ENCODE measurements at places on chromosomes 3 and 15. TPM values are rescaled to one million over a fixed set of nuclear protein-coding genes. Genes with fewer than 3 reads are reported as not detected.

- no peak overlapping the region for H3K27ac ChIP-seq
- H3K36me3 ChIP-seq = no peaks in the 10 kb centered on the region
- no peak for DNase-seq
- H3K27me3 ChIP-seq = no peaks in the 10 kb centered on the region
- H3K4me1 ChIP-seq = peaks cover 35% of the 10 kb centered on the region
Observed at GRCh38 chr3:130907966-130908365, 14.1 kb downstream of the ATP2C1 start.

DNA sequence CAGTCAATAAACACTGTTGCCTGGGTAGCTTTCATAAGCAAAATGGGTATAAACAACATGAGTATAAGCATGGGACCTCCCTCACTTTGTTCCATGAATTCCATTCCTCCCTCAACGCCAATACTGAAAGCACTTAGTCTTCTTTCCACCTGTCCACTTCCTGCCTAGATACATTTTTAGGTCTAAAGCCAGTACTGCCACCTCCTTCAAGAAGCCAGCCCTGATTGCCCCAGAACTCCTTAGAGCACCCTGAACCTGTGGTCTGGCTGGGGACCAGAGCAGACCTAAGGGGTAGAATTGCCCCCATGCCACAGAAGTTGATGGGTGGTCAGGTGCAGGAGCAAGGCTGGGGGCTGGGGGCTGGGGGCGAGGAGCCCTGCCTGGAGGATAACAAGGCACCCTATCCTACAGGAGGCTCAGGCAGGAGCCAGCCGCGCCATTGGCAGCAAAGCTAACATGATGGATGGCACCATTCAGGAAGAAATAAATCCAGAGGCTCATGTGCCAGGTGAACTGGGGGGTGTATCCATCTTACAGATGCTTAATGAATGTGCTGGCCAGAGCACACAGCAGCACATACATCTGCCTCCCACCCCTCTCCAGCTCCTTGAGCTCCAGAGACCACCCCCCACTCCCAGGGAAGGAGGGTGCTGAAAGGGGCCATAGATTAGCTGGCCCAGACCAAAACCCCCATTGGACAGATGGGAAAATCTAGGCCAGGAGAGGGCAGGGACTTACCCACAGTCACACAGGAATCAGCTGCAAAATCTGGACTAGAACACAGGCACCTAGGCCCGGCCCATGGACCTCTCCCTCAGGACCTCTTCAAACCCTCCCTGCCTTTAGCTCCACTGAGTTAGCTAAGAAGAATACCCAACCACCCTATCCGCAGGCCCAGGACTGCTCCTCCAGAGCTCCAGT, 113.8 kb upstream of the LINGO1 start:
- no peak for DNase-seq
- H3K36me3 ChIP-seq = no peaks in the 10 kb centered on the region
- H3K4me1 ChIP-seq = no peaks in the 10 kb centered on the region
- H3K27me3 ChIP-seq = peaks cover 11% of the 10 kb centered on the region
- no peak overlapping the region for H3K4me3 ChIP-seq

- DNase-seq = no peak
- H3K4me3 ChIP-seq = no peak overlapping the region
- H3K36me3 ChIP-seq = peaks cover 15% of the 10 kb centered on the region
- H3K27me3 ChIP-seq = no peaks in the 10 kb centered on the region
- peaks cover 3% of the 10 kb centered on the region for H3K4me1 ChIP-seq
Observed at GRCh38 chr3:139353920-139354556, 10.2 kb downstream of the MRPS22 start.

DNA sequence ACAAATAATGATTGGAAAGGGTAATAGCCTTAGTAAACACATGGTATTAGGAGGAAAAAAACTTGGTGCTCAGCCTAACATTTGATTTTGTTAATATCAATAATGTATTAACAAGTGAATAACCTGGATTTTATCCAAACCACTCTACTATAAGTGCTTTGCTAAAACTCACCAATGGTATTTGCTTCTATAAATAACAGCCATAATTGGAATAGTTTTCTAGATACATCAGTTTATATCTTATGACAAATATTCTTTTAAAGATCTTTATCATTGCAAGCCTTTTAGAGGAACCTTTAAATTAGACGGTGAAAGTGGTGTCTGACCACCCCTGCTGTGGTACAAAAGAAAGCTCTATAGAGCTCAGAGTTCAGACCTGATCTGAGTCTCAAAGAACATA, 123.9 kb downstream of the SHOX2 start:
- H3K27me3 ChIP-seq = no peaks in the 10 kb centered on the region
- no peaks in the 10 kb centered on the region for H3K36me3 ChIP-seq
- H3K4me3 ChIP-seq = no peak overlapping the region
- no peak for DNase-seq

GRCh38 chr3:139694542-139694941, 16.8 kb upstream of the NMNAT3 start:
- H3K27ac ChIP-seq = no peak overlapping the region
- no peaks in the 10 kb centered on the region for H3K4me1 ChIP-seq
- no peaks in the 10 kb centered on the region for H3K27me3 ChIP-seq
- DNase-seq = no peak

DNA sequence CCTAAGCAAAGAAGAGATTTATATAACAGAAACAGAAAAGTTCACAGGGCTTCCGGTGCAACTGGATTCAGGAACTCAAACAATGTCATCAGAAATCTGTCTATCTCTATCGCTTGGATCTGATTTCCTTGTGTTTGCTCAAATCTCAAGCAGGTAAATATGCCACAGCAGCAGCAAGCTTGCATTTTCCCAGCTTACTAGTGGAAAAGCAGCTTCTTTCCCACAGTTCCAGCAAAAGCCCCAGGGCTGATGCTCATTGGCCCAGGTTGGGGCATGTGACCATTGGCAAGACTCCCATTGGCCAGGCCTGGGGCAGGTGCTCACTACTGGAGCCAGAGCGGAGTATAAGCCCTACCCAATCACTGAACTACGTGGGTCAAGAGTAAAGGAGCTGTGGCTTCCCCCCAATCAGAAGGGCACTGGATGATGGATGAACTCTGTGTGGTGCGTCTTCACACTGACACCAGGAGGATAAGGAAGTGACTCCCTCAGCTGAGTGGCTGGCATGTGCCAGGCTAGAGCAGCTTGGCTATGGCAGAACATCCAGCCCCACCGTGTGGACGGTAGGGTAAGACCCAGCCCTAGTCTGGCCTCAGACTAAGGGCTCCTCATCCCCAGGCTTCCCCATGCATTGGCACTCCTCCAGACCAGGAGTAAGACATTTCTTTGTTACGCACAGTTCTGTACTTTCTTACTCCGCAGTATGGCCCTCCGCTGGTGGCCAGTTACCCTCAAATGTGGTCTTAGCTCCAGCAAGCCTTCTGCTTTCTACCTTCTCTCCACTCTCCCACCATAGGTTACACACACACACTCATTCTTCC, 13.1 kb upstream of the VIPR1 start:
- peak overlapping the region; percentile 54 for H3K27ac ChIP-seq
- H3K4me1 ChIP-seq = peaks cover 64% of the 10 kb centered on the region
- no peaks in the 10 kb centered on the region for H3K27me3 ChIP-seq
- peak overlapping the region; percentile 74 for H3K4me3 ChIP-seq
- DNase-seq = no peak

DNA sequence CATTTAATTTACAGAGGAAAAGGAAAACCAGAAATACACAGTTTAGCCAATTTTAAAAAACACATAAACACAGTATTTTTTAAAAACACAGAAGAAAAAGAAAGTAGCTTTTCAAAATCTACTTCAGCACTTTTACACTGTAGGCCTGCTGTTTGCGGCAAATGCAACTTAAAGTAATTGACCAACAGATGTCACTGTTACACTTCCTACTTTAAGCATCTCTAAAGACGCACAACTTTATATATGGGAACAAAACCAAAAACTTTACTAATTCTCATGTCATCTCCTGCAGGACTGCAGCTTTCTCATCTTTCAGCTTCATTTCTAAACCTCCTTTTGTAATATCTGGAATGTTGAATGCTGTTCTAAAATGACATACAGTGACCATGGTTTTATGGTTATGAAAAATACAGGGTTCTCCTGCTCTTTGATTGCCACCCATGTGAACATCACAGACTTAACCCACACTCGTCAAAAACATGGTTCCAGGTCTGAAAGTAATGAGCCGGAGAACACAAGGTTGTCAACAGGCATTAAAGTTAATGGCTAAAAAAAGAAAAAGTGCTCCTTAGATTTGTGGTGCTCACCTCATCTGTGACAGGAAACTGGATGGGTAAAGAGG, 107.9 kb downstream of the FMN1 start:
- DNase-seq = no peak
- H3K36me3 ChIP-seq = no peaks in the 10 kb centered on the region
- H3K27me3 ChIP-seq = peaks cover 7% of the 10 kb centered on the region
- H3K4me3 ChIP-seq = no peak overlapping the region

GRCh38 chr15:96121086-96121920, 209.2 kb upstream of the NR2F2 start:
- H3K36me3 ChIP-seq = no peaks in the 10 kb centered on the region
- H3K27me3 ChIP-seq = no peaks in the 10 kb centered on the region
- no peak overlapping the region for H3K27ac ChIP-seq
- DNase-seq = no peak
- H3K4me3 ChIP-seq = no peak overlapping the region

DNA sequence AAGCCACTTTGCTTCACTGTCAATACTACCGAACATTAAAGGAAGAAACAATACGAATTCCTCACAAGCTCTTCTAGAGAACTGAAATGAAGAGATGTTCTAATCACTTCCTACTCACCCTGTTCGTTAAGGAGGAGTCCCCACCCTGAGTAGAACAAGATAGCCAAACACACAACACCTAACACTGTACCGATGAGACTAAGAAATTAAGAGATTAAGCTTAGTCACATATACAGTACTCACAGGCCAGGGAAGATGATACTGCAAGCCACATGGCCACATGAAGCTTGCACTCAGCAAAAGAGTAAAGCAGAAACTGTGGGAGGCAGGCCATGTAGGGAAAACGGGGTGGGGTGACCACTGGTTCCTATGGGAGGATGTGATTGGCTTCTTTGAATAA, 48.0 kb downstream of the CGGBP1 start:
- H3K4me1 ChIP-seq = peaks cover 7% of the 10 kb centered on the region
- no peaks in the 10 kb centered on the region for H3K36me3 ChIP-seq
- H3K4me3 ChIP-seq = no peak overlapping the region
- no peak for DNase-seq
- H3K27me3 ChIP-seq = no peaks in the 10 kb centered on the region
- no peak overlapping the region for H3K27ac ChIP-seq

DNA sequence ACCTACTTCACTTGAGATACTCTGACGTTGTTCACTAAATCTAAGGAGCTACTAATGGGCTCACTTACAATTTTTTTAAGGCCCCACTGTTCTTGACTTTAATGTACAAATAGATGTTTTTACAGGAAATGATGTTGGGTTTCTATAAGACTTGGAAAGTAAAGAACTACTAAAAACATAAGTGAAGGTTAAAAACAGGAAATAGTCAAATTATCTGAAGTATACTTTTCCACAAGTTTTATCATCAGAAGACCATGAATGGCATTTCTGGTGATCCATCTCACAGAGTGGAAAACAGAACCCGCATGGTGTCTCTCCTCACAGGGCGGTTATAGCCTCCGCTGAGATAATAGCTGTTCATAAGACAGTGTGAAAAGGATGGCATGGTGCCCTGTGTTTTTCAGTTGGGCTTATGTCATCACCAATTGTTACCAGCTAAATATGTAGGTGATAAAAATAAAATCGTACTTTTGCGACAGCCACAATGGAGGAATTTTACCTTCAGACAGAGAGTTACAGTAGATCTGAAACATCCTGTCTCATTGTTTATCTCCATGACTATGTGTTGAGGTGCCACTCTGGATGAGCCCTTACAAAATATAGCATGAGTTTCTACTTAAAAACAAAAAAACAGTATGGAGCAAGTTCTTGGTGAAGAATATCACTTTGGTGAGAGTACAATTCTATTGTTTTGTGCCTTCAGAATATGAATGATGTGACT, 462.4 kb downstream of the RAP2B start:
- H3K4me3 ChIP-seq = no peak overlapping the region
- H3K27me3 ChIP-seq = no peaks in the 10 kb centered on the region
- H3K36me3 ChIP-seq = no peaks in the 10 kb centered on the region

DNA sequence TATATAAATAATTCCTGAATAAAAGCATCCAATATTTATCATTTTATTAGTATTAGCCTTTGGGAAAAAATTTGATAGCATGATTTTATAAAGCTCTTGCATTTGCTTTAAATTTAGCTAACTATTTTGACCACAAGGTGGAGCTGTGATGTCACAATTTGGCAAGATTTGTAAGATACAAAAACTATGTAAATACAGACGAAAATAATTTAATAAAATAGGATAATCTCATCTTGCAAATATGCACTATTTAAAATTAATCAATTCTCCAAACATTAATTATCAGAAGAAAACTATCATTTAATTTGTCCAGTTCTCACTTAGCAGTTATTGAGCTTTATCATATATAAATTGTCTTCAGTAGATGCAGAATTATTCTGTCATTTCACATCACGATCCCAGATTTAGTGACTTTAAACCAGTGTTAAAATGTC, 95.4 kb downstream of the PLOD2 start:
- no peaks in the 10 kb centered on the region for H3K27me3 ChIP-seq
- H3K27ac ChIP-seq = no peak overlapping the region
- no peak for DNase-seq
- no peaks in the 10 kb centered on the region for H3K36me3 ChIP-seq
- H3K4me3 ChIP-seq = no peak overlapping the region

DNA sequence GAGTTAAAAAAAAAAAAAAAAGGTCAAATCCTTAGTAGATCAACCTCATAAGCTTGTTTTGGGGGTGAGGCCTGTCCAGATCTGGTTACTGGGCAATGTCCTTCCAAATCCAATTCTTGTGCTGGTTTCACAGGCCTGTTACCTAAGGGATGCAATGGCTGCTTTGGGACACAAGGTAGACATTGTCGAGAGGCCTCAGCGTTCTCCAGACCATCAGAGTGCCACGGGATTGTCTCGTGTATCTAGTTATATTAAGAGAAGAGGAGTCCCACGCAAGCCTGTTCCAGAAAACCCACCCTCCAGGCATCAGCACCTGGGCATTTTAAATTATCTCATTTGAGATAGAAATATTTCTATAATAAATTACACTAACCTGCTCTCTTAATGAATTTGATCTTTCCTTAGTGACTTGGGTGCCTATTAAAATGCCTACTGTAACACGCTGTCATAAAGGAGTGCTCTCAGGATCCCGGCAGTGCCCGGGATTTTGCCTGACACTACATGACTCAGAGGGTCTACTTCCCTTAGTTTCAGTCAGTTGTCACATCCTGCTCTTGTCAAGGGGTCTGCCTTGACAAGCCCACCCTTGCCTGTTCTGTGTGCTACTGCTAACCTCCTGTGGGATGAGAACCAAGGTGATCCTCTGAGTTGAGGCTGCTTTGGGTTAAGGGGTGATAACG, 116.0 kb downstream of the LIPC start:
- H3K4me1 ChIP-seq = peaks cover 6% of the 10 kb centered on the region
- DNase-seq = no peak
- no peak overlapping the region for H3K27ac ChIP-seq
- H3K36me3 ChIP-seq = no peaks in the 10 kb centered on the region
- no peak overlapping the region for H3K4me3 ChIP-seq

The DUSP7 gene
- polyA plus RNA-seq = not detected

The SH3GL3 gene
- not detected for polyA plus RNA-seq

The TMEM212 gene
- not detected for polyA plus RNA-seq

The COL8A1 gene
- not detected for polyA plus RNA-seq

The SLC15A2 gene
- not detected for polyA plus RNA-seq

The SCAANT1 gene
- not detected for polyA plus RNA-seq
